ENCODE measurements at places on chromosomes 2 and 18. TPM values are rescaled to one million over a fixed set of nuclear protein-coding genes. Genes with fewer than 3 reads are reported as not detected.

DNA sequence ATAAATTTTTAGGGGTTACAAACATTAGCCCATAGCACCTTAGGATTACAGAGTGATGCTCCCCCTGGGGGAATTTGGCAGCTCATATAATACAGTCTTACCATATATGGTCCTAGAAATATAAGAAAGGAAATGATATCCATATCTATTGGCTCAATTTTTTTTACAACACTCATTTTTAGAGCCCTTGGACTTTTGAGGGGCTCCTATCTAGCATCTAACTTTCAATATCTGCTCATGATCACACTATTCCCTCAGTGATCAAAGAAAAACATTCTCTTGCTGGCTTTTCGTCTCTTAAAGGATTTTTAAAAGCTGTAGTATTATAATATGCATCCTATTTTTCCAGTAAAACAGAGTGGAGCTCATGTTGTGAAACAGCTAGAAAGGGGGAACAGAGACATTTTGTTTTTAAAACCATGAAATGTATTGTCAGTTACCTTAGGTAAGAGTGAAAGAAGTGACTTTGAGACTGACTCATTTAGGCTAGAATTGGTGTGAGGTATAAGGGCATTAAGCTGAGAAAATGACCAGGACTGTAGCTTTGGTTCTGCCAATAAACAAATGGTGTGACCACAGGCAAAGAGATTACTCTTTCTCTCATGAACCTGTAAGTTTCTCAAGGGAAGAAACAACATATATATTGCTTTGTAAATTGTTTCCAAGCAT is 65.8 kb downstream of the ALPK2 start:
- peaks cover 22% of the 10 kb centered on the region for H3K4me1 ChIP-seq
- no peak overlapping the region for H3K4me3 ChIP-seq
- H3K27me3 ChIP-seq, result no peaks in the 10 kb centered on the region
- no peak for DNase-seq

DNA sequence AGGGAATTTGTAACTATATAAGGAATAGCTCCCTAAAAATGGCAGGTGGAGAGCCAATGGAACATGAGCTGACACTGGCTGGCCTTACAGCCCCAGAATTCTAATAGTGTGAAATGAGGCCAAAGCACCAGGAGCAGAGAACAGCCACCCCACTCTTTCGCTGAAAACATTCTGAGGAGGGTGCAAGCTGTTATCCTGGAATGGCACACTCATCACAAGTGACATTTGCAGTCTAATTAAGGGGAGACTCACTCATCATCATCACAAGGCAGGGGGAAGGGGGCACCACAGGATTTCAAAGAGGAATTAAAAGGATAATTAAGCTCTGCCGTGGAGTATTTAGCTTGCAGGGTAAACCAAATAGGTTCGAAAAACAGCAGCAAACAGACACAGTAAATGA is 94.3 kb downstream of the EDAR start:
- H3K4me1 ChIP-seq, result no peaks in the 10 kb centered on the region
- peaks cover 64% of the 10 kb centered on the region for H3K36me3 ChIP-seq
- no peak overlapping the region for H3K4me3 ChIP-seq
- no peaks in the 10 kb centered on the region for H3K27me3 ChIP-seq
- DNase-seq, result no peak

DNA sequence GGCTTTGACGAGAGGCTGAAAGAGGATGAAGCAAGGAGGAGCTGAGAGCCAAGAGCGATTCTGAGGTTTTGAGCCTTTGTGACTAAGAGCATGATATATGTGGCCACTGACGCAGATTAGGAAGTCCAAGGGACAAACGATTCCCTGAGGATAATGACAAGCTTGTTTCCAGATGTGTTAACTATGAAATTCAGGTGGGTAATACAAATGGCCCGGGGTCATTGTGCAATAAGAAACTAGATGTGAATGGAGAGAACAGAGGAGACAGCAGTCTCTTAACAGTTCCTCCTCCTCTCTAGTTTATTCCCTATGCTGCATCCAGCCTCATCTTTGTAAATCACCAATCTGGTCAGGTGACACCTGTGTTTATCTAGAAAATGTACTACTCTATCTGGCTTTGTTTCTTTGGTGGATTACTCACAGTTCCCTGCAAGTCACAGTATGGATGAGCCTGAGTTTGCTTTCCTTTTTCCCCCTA is 84.2 kb downstream of the SOCS6 start:
- no peaks in the 10 kb centered on the region for H3K4me1 ChIP-seq
- H3K27ac ChIP-seq, result no peak overlapping the region
- H3K4me3 ChIP-seq, result no peak overlapping the region
- peaks cover 25% of the 10 kb centered on the region for H3K27me3 ChIP-seq

GRCh38 chr2:25409468-25409867 is 67.7 kb upstream of the DNMT3A start:
- peaks cover 11% of the 10 kb centered on the region for H3K36me3 ChIP-seq
- no peaks in the 10 kb centered on the region for H3K27me3 ChIP-seq
- no peak overlapping the region for H3K27ac ChIP-seq
- H3K4me1 ChIP-seq, result no peaks in the 10 kb centered on the region
- H3K4me3 ChIP-seq, result no peak overlapping the region
- DNase-seq, result no peak

DNA sequence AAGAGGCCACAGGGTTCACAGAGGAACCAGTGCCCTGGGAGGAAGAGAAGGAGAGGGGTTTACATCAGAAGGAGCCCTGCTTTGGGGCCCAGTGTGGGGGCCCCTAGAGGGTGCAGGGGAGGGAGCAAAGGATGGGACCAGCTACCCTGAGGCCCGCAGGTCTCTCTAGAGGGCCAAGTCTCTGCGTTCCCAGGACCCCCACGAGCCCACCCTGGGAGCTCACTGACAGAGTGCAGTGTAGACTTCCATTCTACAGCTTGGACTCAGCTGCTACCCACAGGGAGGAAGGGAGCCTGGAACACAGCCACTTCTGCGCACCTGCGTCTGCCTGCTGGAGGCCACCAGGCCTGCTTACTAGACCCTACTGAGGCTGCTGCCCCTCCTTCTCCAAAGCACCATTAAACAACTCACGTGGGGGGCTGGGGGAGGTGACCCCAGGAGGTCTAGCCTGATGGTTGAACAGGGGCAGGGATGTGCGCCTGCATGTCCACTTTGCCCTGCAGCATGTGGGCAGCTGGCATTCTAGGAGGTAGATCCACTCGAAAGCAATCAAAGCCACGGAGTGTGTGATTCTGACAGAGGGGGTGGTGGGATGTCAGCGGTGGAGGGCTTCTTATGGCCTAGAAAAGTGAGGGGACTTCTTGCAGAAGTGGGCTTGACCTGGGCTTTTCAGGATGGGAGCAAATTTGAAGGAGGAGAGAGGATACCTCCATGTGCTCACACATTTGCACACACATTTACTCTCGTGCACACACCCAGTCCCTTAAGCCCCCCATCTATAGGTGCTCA is 90.2 kb downstream of the ZFP36L2 start:
- H3K36me3 ChIP-seq, result no peaks in the 10 kb centered on the region
- H3K4me3 ChIP-seq, result peak overlapping the region; percentile 81
- no peak for DNase-seq
- H3K27ac ChIP-seq, result peak overlapping the region; percentile 100
- peaks cover 93% of the 10 kb centered on the region for H3K4me1 ChIP-seq

GRCh38 chr18:79393635-79394533 is 1.8 kb upstream of the NFATC1 start:
- H3K27ac ChIP-seq, result peak overlapping the region; percentile 49
- H3K4me1 ChIP-seq, result peaks cover 45% of the 10 kb centered on the region
- peak; percentile 45 for DNase-seq

DNA sequence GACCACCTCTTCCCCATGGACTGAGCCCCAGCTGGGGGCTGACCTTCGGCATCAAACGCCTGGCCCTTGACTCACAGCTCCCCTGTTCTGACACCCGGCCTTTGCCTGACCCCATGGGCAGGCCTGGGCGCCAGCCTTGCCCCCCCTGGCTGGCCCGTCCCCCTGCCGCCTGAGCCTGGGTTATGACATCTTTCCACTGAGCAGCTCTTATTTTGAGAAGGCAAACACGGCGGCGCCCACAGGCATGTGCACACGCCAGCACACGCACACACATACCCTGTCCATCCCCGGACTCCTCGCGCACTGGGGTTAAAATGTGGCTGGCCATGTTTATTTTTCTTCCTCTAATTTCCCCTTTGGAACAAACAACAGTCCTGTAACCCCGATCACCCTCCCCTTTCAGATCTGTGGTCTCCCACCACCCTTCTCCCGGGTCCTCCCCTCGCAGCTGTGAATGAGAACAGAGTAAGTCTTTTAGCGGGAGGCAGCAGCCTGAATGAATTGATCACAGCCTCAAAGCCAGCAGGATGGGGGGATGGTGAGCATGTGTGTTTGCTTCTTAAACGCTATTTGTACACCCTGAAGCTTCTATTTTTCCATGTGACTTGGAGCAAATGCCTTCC is 11.8 kb upstream of the ATOH8 start:
- peaks cover 32% of the 10 kb centered on the region for H3K27me3 ChIP-seq
- no peaks in the 10 kb centered on the region for H3K36me3 ChIP-seq
- H3K4me3 ChIP-seq, result no peak overlapping the region
- DNase-seq, result no peak
- H3K4me1 ChIP-seq, result peaks cover 3% of the 10 kb centered on the region

DNA sequence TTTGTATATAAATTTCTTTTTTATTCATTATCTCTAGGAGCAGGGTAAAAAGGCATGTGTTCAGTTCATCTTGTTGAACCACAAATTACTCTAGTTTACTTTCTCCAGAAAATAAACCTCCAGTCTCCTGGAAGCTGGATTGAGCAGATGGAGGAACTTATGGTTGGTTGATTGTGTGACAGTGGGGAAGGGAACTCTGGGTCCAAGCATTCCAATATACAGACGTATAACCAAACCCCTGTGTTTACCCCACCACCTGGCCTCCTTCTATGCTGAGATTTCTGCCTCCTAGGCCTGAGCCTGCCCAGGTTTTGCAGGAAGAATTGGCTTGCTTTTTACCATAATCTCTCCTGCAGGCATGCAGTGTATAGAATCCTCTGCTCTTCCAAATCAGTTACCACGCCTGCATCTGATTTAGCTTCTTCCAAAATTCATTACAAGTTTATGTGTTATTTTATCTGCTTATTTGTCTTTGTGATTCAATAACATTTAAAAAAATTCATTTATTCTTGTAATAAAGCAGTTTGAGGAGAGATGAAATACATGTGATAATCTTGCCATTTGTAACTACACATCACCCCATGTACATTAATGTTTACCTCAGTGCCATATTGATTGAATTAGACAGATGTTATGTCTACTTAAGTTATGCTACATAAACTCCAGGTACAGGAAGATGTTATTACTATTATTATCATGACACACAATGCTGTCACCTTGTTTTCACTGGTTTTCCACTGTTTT is 2.5 kb upstream of the RAB27B start:
- no peak for DNase-seq
- peaks cover 10% of the 10 kb centered on the region for H3K4me1 ChIP-seq
- H3K36me3 ChIP-seq, result no peaks in the 10 kb centered on the region
- no peak overlapping the region for H3K4me3 ChIP-seq

- H3K4me3 ChIP-seq, result no peak overlapping the region
- H3K4me1 ChIP-seq, result no peaks in the 10 kb centered on the region
- H3K27me3 ChIP-seq, result no peaks in the 10 kb centered on the region
- no peak overlapping the region for H3K27ac ChIP-seq
- no peaks in the 10 kb centered on the region for H3K36me3 ChIP-seq
Observed at GRCh38 chr2:8217468-8218030, 464.3 kb upstream of the ID2 start.

DNA sequence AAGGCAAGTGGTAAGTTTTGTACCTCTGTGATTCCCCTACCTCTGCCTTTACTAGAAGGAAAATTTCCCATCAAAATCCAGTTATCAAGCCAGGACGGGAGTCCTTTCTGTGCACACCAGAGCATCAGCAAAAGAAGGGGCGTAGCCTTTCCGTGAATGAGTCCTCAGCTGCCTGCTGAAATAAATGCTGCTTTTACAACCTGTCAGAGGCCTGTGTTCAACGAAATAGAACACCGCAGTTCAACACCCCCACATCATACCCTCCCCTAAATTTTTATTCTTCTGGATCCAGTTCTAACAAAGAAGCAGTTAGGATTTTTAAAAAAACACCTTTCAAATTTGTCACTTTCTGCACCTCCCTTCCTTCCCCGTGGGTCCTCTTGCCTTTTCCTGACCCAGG is 135.8 kb downstream of the SETBP1 start:
- no peak overlapping the region for H3K4me3 ChIP-seq
- no peaks in the 10 kb centered on the region for H3K27me3 ChIP-seq
- DNase-seq, result no peak
- H3K36me3 ChIP-seq, result no peaks in the 10 kb centered on the region
- no peaks in the 10 kb centered on the region for H3K4me1 ChIP-seq

The RAB17 gene
- not detected for total RNA-seq

The ASXL3 gene
- not detected for total RNA-seq

The DNAJC5G gene
- not detected for total RNA-seq

The CKAP2L gene
- not detected for total RNA-seq

Measured in naive thymus-derived CD8-positive, alpha-beta T cell (primary cell).